ENCODE measurements at places on chromosomes 4 and X. TPM values are rescaled to one million over a fixed set of nuclear protein-coding genes. Genes with fewer than 3 reads are reported as not detected.

MAGEB18 gene
- total RNA-seq: not detected

ERCC6L gene
- total RNA-seq: 11.1 TPM

NEUROG2 gene
- 0.06 TPM for total RNA-seq

NDST4 gene
- total RNA-seq: not detected

LSM6 gene
- 109 TPM for total RNA-seq

TRAPPC2 gene
- total RNA-seq: 14.6 TPM

IRAK1 gene
- total RNA-seq: 49.2 TPM

AREG gene
- total RNA-seq: not detected

PCDH10 gene
- total RNA-seq: 0.69 TPM

NWD2 gene
- not detected for total RNA-seq

NSUN7 gene
- total RNA-seq: 0.51 TPM

DNA sequence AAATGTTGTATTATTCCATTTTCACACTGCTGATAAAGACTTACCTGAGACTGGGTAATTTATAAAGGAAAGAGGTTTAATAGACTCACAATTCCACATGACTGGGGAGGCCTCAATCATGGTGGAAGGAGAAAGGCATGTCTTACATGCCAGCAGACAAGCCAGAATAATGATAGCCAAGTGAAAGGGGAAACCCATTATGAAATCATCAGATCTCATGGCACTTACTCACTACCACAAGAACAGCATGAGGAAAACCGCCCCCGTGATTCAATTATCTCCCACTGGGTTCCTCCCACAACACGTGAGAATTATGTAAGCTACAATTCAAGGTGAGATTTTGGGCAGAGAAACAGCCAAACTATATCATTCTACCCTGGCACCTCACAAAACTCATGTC, 2535.1 kb downstream of the ARAP2 start:
- peak; percentile 30 for DNase-seq

DNA sequence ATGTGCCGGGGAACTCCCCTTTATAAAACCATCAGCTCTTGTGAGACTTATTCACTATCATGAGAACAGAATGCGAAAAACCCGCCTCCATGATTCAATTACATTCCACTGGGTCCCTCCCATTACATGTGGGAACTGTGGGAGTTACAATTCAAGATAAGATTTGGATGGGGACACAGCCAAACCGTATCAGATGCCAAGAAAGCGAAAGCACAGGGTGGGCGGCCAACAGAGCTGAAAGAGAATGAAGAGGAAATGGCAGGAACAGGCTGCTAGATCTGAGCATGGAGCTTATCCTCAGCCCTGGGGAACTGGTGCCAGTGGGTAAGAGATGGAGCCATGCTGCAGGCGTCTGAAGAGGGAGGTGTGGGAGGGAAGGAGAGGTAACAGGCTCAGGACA, 117.7 kb upstream of the PNPLA4 start:
- DNase-seq: no peak

DNA sequence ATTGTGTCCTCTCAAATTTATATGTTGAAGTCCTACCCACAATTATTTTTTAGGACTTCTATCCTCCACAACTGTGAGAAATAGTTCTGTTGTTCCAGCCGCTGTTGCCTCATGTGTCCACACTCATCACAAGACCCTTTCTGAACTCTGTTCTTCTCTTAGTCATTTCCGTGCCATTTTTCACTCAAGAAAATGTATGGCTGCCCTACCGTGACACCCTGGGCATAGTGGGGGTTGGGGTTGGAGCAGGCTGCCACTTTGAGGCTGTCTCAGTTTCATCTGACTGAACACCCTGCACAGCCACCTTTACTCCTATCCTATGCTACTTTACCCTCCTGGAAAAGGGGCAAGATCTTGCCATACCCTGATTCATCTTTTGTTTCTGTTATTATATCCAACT, 319.1 kb downstream of the TENM3 start:
- peak; percentile 31 for DNase-seq

GRCh38 chr4:99235955-99236354, 16.9 kb upstream of the ADH6 start:
- no peak for DNase-seq

- no peak for DNase-seq
Observed at GRCh38 chr4:77930876-77931275, 68.2 kb downstream of the MRPL1 start.

GRCh38 chrX:50643525-50644137, 170.4 kb downstream of the SHROOM4 start:
- no peak for DNase-seq

GRCh38 chr4:6668391-6668790, 25.3 kb upstream of the S100P start:
- peak; percentile 72 for DNase-seq

DNA sequence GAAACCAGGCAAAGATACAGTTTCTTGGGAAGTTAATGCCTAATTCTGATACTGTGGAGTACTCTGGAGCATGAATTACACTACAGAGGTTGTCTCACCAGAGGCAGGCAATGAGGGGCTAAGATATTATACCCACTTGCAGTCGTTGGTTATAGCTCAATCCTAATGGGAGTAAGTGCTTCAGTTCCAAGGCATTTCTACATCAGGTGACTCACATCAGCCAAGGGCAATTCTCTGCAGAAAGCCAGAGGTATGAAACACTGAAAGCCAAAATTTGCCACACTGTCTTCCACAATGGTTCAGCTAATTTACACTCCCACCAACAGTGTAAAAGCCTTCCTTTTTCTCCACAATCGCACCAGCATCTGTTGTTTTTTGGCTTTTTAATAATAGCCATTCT, 174.0 kb upstream of the IL15 start:
- DNase-seq: no peak

DNA sequence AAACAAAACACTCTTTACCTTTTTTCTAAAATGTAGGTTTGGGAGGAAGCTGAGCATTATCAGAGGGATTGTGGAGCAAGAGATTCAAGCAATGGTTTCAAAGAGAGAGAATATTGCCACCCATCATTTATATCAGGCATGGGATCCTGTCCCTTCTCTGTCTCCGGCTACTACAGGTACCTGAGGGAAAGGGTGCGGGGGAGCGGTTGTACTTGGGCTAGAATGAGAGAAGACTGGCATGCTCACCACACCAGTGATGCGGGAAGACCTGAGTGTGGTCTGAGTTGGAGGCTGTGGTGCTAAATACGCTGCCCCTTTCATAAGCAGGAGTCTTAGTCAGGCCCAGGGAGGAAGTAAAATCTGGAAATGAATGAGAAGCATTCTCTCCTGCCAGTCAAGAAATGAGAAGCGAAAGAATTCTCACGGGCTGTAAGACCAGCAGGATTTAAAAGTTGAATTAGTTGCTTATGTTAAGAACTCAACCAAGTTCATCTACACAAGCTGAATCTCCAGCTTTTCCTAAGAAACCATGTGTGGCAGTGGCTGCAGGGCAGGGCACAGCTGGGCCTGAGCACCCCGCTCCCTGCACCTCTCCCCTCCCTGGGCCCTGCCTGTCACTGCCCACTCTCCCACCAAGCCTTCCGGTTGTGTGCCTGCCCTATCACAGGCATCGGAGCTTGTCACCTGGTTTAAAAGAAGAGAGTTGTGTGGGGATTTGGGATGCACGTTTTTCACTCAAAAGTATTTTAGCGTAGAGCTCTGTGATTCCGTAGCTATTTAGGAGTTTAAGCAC, 24.8 kb upstream of the MSANTD1 start:
- no peak for DNase-seq

DNA sequence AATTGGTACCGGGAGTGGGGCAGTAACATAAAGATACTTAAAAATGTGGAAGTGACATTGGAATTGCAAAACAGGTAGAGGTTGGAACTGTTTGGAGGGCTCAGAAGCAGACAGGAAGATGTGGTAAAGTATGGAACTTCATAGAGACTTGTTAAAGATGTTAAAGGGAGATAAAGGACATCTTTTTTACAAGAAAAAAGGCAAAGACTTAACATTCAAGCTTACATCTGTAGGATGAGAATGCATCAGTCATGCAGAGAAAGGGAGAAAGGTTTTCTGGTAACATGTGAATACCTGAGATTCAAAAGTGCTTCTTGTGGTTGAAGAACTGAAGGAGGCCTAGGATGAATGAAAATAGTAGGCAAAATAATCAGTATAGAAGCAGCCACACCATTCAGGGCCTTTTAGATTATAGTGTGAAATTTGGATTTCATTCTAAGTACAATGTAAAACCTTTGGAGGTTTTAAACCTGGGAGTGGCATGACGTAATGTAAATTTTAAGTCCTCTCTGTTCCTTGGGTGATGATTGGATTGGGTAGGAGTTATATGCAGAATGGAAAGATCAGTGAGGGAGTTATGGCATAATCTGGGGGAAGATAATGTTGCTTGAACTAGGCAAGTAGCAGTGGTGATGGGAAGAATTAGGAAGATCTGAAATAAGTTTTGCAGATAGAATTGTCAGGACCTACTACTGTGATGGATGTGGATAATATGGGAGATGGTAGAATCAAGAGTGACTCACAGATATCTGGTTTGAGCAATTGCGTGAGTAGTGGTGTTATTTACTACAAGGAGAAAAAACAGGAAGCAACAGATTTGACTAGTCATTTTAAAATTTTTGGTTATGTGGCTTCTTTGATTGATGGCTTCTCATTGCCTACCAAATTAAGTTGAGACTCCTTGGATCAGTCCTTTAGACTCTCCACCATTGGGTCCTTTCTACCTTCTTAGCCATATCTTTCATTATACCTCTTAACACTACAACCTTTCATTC, 138.7 kb downstream of the VSIG4 start:
- no peak for DNase-seq

DNA sequence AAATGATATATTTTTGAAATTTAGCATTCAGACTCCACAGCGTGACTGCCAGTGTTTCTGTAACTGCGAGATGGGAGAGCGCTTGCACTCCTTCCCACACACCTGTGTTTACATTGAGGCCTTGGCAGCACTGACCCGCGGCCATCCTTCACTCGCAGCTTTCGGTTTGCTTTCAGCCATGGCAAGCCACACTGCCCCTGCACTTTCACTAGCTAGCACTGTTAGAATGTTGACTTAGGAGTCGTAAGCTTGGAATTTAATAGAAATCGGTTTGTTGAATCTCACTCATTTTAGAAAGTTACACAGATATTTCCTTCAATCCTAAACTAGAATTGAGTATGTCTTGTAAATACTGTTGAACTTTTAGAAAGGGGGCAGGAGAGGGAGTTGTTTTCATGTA, 136.2 kb downstream of the CFAP299 start:
- peak; percentile 43 for DNase-seq

GRCh38 chr4:158996669-158997074, 106.2 kb upstream of the RAPGEF2 start:
- peak; percentile 82 for DNase-seq

GRCh38 chrX:20414066-20414465, 147.4 kb upstream of the RPS6KA3 start:
- no peak for DNase-seq

- peak; percentile 22 for DNase-seq
Observed at GRCh38 chr4:177484613-177485021, 42.4 kb upstream of the AGA start.

- DNase-seq: peak; percentile 91
Observed at GRCh38 chr4:5371415-5372190, 320.3 kb downstream of the STK32B start.

- DNase-seq: peak; percentile 95
Observed at GRCh38 chr4:7206911-7207567, 14.7 kb downstream of the SORCS2 start.

- DNase-seq: peak; percentile 5
Observed at GRCh38 chrX:132692066-132692465, 203.2 kb upstream of the MBNL3 start.

GRCh38 chr4:187606581-187606980, 389.0 kb upstream of the ZFP42 start:
- DNase-seq: peak; percentile 42

DNA sequence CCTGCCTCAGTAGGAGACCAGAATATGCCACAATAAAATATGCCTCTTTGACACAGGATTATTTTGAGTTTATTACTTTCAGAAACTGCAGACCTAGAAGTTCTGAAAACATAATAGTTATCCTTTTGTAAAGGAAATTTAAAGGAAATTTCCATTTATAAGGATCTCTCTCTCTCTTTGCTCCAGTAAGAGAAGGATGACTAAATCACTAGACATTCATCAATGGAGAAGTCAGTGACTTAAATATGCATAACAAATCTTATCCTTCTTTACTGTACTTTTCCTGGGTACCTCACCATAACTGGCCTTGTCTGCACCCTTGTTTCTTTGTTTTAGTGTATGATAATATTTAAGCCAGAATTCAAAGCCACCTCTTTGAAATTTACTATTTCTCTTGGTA, 28.3 kb upstream of the OPHN1 start:
- no peak for DNase-seq

DNA sequence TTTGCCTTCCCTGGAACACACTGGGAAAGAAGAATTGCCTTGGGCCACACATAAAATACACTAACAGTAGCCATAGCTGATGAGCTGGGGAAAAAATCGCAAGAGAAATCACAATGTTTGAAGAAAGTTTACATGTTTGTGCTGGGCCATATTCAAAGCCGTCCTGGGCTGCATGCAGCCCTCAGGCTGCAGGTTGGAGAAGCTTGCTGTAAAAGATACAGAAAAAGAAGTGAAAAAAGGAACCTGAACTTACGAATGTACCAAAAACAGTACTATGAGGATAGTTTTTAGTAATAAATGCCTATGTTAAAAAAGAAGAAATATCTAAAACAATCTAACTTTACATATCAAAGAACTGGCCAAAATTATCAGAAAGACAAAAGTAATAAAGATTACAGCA, 82.1 kb downstream of the UGT2B28 start:
- DNase-seq: no peak

DNA sequence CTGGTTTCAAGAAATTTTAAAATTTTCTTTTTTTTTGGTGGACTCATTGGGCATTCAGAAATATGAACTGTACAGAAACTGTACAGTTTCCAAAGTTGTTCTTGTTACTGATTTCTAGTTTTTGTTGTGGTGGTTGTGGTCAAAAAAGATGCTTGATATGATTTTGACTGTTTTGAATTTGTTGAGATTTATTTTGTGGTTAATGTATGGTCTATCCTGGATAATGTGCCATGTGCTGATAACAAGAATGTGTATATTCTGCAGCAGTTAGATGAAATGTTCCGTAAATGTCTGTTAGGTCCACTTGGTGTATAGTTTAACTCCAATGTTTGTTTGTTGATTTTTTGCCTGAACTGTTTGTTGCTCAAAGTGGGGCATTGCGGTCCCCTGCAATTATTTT, 127.6 kb upstream of the NUDT6 start:
- DNase-seq: no peak

DNA sequence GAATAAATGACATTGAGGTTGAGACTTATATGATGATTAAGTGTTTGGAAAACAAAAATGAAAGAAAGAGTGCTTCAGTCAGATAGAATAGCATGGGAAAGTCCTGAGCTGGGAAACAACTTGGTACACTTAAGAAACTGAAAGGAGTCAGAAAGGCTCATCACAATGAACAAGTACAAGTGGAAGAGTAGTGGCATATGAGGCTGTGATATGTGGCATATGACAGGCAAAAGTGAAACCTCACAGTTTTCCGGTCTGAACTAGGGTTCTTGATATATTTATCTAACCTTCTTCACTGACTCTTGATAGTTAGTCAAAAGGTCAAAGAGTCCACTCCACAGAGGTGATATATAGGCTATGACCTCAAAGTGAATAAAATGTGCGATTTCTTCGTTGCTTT, 537.1 kb upstream of the CXorf51A start:
- no peak for DNase-seq

All from Daoy (cell line).